CD8-positive, alpha-beta memory T cell (primary cell): ENCODE measurements at places on chromosomes 16 and 17. TPM values are rescaled to one million over a fixed set of nuclear protein-coding genes. Genes with fewer than 3 reads are reported as not detected.

Gene CTRB2
- not detected for total RNA-seq

Gene HBA2
- not detected for total RNA-seq

Gene WNK4
- 0.55 TPM for total RNA-seq

Gene TMEM106A
- total RNA-seq: 10.2 TPM

Gene PROCA1
- 4.7 TPM for total RNA-seq

Gene KRTAP2-2
- total RNA-seq: not detected

Gene ZNF423
- total RNA-seq: not detected

Gene CARD14
- not detected for total RNA-seq

Gene SDR42E2
- 0.11 TPM for total RNA-seq

Gene SECTM1
- total RNA-seq: 0.49 TPM

Gene CIBAR2
- not detected for total RNA-seq

Gene SCNN1B
- total RNA-seq: not detected

Gene CLEC19A
- total RNA-seq: not detected
